Retina (tissue), 1 donor: ENCODE measurements at places on chromosomes 16 and 17.
A peak's percentile ranks its signal among the peaks of the same experiment; 100 is the strongest.

GRCh38 chr16:57679016-57679415 is 10.9 kb downstream of the ADGRG3 start:
- DNase-seq: no peak

- no peak for DNase-seq
Measured at GRCh38 chr16:72202014-72202413, 30.1 kb upstream of the PMFBP1 start.

DNA sequence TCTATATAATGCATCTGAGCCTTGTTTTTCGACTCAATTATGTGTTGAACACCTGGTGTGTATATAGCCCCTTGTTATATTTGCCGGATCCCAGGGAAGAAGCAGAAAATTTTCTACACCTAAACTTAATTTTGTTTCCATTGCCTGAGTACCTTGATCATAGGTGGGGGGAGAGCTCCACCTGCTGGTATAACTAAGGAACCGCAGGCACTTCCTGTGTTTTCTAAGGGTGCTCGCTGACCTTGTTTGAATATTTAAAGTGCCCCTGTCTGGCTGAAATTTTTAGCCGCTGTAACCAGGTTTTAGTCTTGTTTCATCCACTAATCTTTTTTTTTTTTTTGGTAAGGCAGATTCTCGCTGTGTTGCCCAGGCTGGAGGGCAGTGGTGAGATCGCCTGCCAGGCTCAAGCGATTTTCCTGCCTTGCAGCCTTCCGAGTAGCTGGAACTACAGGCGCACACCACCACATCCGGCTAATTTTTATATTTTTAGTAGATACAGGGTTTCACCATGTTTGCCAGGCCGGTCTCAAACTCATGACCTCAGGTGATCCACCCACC is 6.5 kb upstream of the NUBP1 start:
- DNase-seq: peak; percentile 77

DNA sequence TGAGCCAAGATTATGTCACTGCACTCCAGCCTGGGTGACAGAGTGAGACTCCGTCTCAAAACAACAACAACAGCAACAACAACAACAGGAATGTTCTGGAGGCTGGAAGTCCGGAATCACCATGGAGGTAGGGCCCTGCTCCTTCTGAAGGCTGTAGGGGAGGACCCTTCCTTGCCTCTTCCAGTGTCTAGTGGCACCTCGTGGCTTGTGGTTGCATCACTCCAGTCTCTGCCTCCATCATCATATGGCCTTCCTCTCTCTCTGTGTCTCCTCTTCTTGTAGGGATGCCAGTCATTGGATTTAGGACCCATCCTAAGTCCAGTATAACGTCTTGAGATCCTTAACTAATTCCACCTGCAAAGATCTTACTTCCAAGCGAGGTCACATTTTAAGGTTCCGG is 14.0 kb downstream of the NAGPA start:
- DNase-seq: no peak

DNA sequence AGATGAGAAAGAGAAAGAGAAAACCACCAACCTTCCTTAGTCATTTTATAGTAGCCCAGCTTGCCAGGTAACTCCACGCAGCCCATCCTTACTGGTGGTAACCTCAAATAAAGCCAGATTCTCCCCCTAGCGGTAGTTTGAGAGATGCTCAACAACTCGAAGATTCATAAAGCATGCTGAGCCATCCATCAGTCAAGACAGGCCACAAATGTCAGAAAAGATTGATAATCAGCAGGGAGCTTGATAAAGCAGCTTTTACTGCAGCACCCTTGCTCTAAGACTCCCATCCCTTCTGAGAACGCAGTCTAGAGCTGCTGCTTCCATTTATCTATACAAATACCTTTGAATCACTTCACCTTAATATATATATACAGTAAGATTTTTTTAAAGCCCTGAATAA is 451.5 kb upstream of the HSBP1 start:
- peak; percentile 52 for DNase-seq

GRCh38 chr17:78971756-78972506 is 7.8 kb downstream of the LGALS3BP start:
- no peak for DNase-seq

- no peak for DNase-seq
Measured at GRCh38 chr16:15450624-15451023, 16.2 kb downstream of the BMERB1 start.

DNA sequence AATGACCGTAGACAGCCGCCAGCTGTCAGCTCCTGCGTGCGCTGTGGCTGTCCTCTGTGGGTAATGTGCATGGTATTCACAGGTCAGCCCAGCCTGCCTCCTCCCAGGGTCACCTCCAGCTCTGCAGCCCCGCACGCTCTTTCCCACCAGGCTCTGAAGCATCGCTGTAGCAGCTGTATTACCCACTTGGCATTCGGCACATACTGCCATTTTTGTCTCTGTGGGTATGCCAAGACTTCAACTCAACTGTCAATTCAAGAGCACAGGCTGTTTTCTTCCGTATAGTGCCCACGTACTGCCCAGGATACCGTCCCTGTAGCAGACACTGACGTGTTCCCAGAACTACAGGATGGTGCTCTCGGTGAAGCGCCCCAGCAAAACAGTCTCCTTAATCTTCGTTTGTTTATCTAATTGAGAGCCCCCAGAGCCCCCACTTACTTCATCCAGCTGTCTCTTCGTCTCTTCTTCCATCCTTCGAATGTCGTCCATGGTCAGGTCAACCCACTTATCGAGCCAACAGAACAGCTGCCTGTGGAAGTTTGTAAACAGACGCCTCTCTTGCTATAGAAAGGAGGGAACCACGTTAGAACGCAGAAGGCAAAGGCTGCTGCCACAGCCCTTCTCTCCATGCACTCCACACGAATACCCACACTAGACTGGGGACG is 17.4 kb upstream of the INPP5K start:
- no peak for DNase-seq

DNA sequence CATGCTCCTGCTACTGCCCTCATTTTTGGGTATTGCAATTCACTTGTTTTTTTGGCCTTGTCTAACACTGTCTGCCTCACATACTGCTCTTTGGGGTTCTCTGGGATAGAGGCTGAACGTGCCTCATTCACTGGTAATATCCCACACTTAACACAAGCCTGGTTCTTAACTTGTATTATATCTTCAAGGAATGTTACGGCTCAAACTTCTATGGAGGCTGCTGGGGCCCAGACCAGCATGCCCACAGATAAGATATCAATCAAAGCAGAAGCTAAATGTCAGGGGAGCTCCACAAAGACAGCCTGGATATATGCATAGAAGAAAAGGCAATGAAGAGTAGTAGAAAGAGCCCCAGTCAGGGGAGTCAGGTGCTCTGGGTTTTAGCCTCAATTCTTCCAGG is 103.5 kb downstream of the WSCD1 start:
- no peak for DNase-seq

GRCh38 chr16:30902029-30902972 is 5.9 kb downstream of the CTF1 start:
- DNase-seq: peak; percentile 81

DNA sequence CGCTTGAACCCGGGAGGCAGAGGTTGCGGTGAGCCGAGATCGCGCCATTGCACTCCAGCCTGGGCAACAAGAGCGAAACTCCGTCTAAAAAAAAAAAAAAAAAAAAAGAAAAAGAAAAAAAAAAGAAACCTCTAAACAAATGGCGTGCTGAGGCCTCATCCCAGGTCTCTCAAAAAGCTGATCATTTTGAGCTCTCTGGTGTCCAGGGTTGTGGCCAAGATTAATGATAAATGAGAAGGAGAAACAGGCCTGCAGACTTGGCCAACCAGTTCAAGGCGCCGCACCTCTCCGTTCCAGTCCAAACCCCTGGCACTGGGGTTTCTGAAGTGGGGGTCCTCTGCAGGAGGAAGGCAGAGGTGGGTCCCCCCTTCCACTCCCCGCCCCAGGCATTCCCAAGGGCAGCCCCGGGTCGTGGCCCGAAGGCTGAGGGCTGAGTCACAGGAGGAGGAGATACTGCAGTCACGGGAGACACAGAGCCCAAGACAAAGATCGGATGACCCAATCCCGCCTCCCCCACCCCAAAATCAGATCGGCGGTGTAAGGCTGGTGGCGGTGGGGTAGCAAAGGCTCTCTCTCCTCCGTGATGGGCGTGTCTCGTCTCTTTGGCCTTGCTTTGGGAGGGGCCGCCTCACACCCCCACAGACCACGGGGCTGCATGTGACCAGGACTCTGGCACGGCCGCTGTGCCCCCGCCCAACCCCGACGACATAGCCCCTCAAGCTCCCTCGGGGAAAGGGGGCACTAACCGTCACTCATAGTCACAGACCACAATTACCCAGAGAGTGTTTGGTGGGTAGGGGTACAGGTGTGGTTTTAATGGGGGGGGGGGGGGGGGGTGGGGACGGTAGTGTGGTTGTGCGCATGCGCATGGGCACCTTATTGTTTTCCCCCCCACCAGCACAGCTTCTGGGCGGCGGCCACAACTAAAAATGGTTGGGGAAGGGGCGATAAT is 1.1 kb downstream of the VAT1 start:
- DNase-seq: peak; percentile 78

- DNase-seq: no peak
Measured at GRCh38 chr17:12627177-12627629, 38.5 kb upstream of the MYOCD start.

DNA sequence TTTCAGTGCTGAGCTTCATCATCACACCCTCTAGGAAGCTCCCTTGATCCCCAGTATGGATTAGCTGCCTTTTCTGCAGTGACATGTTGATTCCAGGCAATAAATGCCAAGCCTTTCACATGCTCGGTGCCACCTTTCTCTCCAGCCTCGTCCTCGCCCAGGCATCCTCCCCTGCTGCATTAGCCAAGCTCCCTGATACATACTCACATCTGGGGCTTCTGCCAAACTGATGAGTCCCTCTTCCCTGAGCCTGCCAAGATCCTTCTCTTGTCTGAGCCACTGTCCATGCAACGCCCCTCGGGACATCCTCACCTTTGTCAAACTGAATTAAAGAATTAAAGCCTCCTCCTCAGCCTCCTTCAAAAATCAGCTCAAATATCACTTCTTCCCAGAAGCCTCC is 538.5 kb upstream of the CDH11 start:
- no peak for DNase-seq

DNA sequence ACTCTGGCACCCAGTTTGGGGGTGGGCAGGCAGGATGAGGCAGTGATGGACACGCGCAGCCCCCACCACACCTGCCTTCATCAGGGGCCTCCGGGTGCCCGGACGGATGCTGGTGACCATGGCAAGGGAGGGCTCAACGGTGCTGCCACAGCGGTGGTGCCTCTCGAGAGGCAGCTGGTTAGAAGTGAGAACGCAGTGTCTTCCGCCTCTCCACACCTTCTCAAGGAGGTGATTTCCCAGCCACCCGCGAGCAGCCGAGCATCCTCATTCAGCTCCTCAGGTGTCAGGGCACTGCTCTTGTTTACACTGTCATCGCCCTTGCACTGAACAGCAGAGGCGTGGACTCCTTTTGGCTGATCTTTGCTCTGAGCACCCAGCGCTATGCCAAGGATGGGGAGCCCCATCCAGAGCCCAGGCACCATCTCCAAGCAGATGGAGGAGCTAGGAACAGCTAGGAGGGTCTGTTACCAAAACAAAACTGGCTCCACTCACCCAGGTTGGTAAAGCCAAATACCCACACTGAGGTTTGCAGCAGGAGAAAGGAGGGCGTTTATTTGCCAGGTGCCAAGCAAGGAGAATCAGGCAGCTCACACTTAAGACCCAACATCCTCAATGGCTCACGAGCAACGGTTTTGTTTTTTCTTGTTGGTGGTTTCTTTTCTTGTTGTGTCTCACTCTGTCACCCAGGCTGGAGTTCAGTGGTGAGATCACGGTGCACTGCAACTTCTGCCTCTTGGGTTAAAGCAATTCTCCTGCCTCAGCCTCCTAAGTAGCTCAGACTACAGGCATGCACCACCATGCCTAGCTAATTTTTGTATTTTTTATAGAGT is 174.3 kb upstream of the TNRC6C start:
- DNase-seq: no peak

GRCh38 chr17:82754297-82755208 is 2.7 kb downstream of the TBCD start:
- peak; percentile 22 for DNase-seq

DNA sequence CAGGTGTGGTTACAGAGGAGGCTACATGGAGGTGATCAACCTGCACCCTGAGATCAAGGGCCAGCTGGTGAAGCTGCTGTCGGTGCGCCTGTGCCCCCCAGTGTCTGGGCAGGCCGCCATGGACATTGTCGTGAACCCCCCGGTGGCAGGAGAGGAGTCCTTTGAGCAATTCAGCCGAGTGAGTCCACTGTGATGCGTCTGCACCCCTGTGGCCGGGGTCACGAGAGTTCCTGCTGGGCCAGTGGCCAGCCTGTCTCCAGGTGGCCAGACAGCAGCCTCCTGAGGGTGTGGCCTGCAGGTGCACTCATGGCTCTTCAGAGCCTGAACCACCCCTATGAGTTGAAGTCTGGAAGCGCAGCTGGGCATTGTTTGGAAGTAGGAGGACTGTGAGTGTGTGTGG is 38.1 kb downstream of the GPT2 start:
- DNase-seq: no peak

GRCh38 chr16:53632526-53632925 is 71.1 kb downstream of the RPGRIP1L start:
- DNase-seq: no peak

DNA sequence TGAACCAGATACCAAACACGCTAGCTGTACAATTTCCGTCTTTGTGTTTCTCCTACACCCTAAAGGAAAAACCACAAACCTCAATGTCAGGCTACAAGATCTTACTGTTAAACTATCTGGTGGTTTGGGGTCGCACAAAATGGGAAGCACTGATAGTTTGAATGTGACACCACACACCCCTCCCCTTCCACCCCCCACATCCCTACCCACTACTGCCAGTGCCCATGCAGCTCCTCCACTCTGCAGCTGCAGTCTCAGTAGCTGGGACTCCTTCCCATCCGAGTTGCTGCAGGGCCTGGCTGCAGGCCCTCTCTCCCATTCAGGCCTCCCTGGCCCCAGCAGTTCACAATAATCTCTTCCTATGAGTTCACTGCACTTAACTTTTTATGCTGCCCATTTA is 18.4 kb downstream of the TRAP1 start:
- no peak for DNase-seq

GRCh38 chr17:2239882-2240430 is 63.6 kb downstream of the SMG6 start:
- DNase-seq: no peak

DNA sequence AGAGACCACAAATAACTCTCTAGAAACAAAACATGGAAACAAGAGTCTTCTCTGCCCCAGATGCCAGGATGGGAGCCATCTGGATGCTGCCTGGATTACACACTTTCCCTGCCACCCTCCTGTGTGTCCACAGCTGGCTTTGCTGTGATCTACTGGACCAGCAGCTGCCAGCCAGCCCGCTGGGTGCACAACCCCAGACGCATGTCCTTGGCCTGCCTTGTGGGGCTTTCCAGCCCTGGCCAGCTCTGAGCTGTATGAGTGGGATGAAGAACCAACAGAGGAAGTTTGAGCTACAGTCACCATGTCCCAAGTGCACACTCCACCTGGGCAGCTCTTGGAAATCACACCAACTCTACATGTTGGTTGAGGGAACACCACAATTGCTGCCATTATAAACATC is 57.0 kb upstream of the TNRC6C start:
- no peak for DNase-seq

- DNase-seq: no peak
Measured at GRCh38 chr16:82900559-82900958, 273.8 kb downstream of the CDH13 start.

GRCh38 chr16:22670551-22671041 is 143.4 kb upstream of the HS3ST2 start:
- DNase-seq: peak; percentile 46
